ENCODE measurements at places on chromosomes 11 and 22. TPM values are rescaled to one million over a fixed set of nuclear protein-coding genes. Genes with fewer than 3 reads are reported as not detected.

The OR56A1 gene
- not detected for total RNA-seq

GRCh38 chr11:75869661-75870455, 54.8 kb downstream of the UVRAG start:
- peaks cover 4% of the 10 kb centered on the region for H3K4me1 ChIP-seq
- no peaks in the 10 kb centered on the region for H3K36me3 ChIP-seq
- H3K27ac ChIP-seq, result no peak overlapping the region
- no peak for DNase-seq

GRCh38 chr11:42255906-42256305, 796.5 kb upstream of the LRRC4C start:
- H3K27ac ChIP-seq, result no peak overlapping the region
- H3K36me3 ChIP-seq, result no peaks in the 10 kb centered on the region
- no peaks in the 10 kb centered on the region for H3K4me1 ChIP-seq

- peaks cover 73% of the 10 kb centered on the region for H3K36me3 ChIP-seq
- no peaks in the 10 kb centered on the region for H3K27me3 ChIP-seq
- no peaks in the 10 kb centered on the region for H3K4me1 ChIP-seq
- no peak overlapping the region for H3K27ac ChIP-seq
Observed at GRCh38 chr11:3022300-3022967, 30.3 kb upstream of the NAP1L4 start.

DNA sequence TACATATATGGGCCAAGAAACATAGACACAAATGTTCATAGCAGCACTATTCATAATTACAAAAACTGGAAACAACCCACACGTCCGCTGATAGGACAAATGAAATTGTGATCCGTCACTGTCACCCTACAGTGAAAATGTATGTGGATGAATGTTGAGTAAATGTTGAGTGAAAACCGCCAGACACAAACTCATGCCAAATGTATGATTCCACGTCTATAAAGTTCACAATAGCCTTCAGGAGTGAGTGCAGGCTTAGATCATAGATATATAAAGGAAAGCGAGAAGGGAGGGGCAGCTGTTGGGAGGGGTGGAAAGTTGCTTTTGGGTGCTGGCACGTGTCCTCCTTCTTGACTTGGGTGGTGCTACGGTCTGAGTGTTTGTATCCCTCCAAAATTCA, 33.6 kb downstream of the DBX1 start:
- H3K27me3 ChIP-seq, result no peaks in the 10 kb centered on the region
- H3K4me3 ChIP-seq, result no peak overlapping the region
- H3K4me1 ChIP-seq, result no peaks in the 10 kb centered on the region
- no peak for DNase-seq

- no peaks in the 10 kb centered on the region for H3K4me1 ChIP-seq
- DNase-seq, result no peak
- no peaks in the 10 kb centered on the region for H3K36me3 ChIP-seq
- H3K4me3 ChIP-seq, result no peak overlapping the region
- H3K27me3 ChIP-seq, result no peaks in the 10 kb centered on the region
Observed at GRCh38 chr11:80584661-80585060, 1143.8 kb upstream of the TENM4 start.

DNA sequence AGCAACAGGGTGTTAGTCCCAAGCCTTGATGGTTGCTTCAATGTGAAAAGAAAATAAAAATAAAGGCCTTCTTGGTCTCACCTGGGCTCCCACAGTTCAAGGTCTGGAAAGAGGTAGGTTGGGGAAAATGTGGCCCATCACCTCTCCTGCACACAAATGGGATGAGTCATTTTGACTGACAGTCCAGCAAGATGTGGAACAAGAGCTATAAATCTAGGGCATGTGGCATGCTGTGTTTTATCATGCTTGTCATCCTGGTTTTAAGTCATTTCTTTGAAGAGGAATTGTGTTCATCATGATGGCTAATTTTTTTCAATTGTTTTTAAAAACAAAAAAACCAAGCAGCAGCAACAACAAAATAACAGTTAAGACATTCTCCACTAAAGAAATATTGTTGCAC, 503.7 kb downstream of the NTM start:
- no peak for DNase-seq
- H3K4me1 ChIP-seq, result no peaks in the 10 kb centered on the region
- no peaks in the 10 kb centered on the region for H3K36me3 ChIP-seq
- no peak overlapping the region for H3K27ac ChIP-seq
- H3K27me3 ChIP-seq, result no peaks in the 10 kb centered on the region
- H3K4me3 ChIP-seq, result no peak overlapping the region
